Myocyte (in vitro differentiated cells): ENCODE measurements at places on chromosomes 1 and 21.

DNA sequence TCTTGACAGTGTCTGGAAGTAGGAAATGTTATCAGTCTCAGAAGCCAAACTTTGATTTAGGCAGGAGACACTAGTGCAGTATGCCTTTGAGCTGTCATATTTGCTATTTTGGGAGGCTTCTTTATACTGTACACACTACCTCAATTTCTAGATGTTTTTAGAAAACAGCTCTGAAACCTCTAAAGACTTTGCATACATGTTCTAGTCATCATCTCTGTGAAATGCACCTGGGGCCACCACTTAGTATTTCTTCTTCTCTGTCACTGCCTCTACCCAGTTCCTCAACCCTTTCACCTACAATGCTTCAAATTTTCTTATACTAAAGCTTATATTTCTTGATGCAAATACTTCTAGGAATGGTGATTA, 29.1 kb upstream of the PLA2G4A start:
- no peak for DNase-seq

- no peak for DNase-seq
Observed at GRCh38 chr1:2320006-2320405, 71.3 kb downstream of the MORN1 start.

GRCh38 chr1:186212568-186213224, 162.4 kb downstream of the TPR start:
- peak; percentile 77 for DNase-seq

GRCh38 chr1:178102218-178102617, 8.3 kb downstream of the RASAL2 start:
- no peak for DNase-seq

DNA sequence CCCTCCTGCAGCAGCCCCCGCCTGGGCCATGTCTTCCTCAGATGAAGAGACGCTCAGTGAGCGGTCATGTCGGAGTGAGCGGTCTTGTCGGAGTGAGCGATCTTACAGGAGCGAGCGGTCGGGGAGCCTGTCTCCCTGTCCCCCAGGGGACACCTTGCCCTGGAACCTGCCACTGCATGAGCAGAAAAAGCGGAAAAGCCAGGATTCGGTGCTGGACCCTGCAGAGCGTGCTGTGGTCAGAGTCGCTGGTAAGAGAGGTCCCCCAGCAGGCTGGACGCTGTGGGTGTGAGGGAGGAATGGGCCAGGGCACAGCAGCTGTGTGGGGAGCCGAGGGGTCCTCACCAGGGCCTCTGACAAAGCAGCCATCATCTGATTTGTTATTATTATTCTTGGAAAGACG, 58.0 kb downstream of the NDUFS5 start:
- DNase-seq = no peak
